Stimulated activated CD8-positive, alpha-beta memory T cell treated with anti-CD3 and anti-CD28 coated beads, Interleukin-4, amount 100 ng/mL, for 1 hour (primary cell): ENCODE measurements at places on chromosomes 6 and 20.

GRCh38 chr6:110530671-110531070, 54.3 kb upstream of the SLC22A16 start:
- no peak for DNase-seq

- no peak for DNase-seq
These were observed 45.2 kb downstream of the LAMA4 start for GRCh38 chr6:112209131-112209530.

- DNase-seq = no peak
These were observed 268.3 kb upstream of the ARID1B start for GRCh38 chr6:156508923-156509322.

- DNase-seq = no peak
These were observed 24.8 kb downstream of the SAMHD1 start for GRCh38 chr20:36926653-36927200.

- no peak for DNase-seq
These were observed 118.0 kb upstream of the FRMD1 start for GRCh38 chr6:168196881-168197635.

DNA sequence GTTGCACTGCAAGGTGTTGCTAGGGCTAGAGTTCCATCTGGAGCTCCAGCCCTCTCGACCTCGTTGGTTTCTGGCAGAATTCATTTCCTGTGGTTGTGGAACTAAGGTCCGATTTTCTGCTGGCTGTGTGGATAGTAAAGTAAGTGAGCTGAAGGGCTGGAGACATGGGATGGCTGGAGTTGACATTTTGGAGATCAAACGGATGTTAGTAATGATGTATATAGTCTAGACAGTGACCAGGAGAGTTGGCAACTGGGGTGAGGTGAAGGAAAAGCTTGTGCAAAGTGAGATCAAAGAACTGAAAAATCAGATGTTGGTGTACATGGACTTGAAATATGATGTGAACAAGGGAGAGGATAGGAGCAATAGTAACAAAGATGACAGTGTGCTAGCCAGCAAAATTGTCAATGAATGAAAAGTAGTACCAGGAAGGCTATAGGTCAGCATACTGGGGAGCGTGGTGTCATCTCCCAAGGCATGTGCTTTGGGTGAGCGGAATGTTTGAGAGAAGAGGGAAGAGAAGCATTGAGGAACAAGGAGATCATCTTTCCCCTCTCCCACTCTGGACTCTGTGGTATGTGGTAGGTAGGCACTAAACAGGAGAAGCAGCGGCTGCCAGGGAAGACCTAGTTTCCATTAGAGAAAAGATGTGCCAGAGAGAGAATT, 7.8 kb downstream of the QRSL1 start:
- no peak for DNase-seq

- no peak for DNase-seq
These were observed 572 bp upstream of the ZDHHC14 start for GRCh38 chr6:157380458-157380778.

DNA sequence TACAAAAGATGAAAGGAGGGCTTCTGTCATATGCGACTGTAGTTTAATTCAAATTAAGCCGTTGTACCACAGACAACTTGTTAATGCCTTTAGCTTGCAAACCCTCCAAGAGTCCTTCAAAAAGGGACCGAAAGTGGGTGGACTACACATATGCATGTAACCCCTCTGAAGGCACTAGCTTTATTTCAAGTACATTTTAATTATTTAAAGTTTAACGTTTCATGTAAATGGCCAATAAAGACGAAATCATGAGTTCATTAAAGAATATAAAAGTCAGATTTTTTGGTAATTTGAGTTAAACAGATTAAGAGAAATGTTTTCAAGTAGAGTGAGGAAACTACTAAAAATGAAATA, 12.8 kb downstream of the PRDM13 start:
- DNase-seq = no peak

DNA sequence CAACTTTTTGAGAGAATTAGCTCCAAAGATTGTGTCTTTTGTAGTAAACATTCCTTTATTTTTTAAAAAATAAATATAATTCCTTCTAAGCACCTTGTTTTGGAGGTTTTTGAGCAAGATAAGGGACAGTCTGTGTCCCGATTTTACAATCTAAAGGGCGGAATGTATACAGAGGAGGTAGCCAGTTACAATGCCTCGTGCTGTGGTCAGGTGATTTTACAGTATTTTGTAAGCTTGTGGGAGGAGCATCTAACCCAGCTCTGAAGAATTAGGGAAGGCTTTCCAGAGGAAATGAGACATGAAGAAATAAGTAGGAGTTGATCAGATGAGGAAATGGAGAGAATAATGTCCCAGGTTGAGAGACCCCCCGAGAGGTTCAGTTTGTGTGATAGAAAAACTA, 1.3 kb downstream of the HINT3 start:
- no peak for DNase-seq

GRCh38 chr20:5996765-5997164, 46.3 kb downstream of the MCM8 start:
- peak; percentile 25 for DNase-seq

DNA sequence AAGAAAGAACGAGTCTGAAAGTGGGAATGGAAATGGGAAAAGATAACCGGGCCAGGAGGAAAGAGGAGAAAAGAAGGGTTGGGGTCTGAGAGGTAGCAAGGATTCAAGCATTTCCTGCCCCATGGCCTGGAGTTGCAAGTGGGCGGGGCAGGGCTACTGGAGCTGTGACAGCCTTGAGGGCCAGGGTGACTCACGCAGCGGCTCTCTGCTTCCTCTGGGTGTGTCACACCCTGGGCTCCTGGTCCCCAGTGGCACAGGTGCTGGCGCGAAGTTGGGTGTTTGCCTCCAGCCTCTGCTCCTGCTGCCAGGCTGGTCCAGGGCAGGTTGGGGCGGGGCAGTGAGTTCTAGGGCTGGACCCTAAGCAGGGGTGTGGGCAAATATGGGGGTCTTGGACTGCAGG, 3.3 kb upstream of the ULBP3 start:
- no peak for DNase-seq

DNA sequence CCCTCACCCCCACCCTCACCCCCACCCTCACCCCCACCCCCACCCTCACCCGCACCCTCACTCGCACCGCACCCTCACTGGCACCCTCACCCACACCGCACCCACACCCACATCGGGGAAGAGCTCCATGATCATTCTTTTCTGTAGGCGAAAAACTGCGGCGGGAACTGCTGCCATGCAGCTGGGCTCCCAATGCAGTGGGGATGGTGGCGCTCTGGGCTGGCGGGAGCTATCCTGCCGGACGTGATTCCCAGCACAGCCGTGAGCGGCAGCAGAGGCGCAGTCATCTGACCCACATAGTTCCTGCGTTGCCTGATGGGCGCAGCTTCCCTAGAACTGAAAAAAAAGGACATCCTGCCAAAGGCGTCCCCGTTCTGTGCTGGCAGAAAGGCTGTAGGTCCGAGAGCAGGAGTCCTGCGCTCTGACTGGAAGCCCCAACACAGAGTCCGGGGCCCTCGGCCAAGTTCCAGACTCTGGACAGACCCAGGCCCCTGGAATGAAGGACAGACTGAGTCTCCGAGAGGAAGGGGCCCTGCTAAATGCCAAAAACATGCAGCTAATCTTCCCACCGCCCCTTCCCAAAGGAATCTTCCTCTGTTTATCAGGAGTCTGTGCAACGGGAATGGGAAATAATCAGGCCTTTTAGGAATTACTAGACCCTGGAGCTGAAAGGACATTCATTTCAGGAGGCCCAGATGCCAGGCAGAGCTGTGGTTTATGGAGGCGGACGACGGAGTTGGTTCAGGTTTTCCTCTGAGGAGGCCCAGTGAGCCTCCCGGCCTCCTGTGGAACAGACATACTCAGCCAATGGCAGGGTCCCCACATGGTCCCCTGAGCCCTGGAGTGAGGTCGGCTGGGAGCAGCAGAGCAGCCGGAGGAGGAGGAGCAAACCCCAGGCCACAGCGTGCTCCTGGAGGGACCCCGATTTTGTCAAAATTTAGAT, 14.1 kb upstream of the TCFL5 start:
- DNase-seq = no peak

DNA sequence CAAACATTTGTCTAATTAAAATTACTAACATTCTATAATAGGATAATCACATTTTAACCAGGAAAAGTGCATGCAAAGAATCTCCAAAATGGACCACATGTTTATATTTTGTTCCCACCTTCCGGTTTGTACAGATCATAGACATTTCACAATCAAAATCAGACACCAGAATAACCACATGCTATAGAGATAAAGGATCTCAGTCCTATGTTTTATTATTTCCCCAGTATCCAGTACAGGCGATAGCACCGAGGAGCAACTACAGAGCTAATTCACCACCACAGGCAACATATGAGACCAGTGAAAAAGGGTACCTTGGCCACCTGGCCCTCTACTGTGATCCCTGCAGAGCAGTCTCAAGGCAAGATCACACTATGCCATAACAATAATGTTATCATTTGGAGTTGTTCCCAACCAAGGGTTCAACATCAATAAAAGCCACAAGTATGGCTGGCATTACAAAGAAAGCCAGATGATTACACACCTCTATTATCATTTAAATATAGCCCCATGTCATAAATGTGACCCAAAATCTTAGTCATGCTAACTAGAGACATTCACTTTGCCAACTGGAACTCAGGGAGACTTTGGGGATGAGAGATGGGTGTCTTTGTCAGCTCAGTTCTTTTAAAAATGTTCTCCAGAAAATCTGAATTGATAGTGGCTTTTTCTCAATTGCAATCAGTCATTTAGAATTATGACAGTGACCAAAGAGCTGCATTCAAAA, 46.7 kb downstream of the RALGAPA2 start:
- DNase-seq = no peak

DNA sequence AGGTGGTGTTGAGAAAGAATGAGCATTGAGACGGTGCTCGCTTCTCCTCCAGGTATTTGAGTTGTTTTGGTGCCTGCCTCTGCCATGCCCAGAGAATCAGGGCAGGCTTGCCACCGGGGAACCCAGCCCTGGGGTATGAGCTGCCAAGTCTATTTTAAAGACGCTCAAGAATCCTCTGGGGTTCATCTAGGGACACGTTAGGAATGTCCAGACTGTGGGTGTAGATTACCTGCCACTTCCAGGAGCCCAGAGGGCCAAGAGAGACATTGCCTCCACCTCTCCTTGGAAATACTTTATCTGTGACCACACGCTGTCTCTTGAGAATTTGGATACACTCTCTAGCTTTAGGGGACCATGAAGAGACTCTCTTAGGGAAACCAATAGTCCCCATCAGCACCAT, 28.3 kb downstream of the SAYSD1 start:
- DNase-seq = no peak

DNA sequence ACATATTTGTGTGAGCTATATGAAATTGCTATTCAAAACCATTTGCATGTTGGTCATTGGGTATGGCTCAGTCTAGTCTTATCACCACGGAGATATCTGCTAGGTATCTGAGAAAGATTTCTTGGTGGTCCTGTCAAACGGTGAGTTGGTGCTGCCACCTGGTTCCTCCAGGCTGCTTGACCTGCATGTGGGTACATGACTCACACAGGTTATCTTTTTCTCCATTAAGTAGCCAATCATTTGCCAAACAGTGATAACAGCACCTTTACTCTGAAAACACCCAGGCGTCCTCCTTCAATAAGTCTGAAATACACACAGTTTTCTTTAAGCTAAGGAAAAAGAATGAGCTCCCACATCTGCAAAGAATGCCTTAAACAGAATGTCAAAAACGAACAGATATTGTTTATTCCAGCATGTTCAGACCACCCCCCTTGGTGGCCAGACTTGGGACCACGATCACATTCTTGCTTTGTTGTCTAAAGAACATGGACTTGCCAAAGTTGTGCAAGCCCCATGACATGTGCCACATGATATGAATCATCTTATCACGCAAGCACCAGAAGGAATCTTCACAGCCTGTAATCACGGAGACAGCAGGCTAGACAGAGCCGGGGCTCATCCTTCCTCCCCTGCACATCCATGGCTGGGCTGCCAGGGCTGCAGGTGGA, 200.7 kb upstream of the THBS2 start:
- DNase-seq = no peak

DNA sequence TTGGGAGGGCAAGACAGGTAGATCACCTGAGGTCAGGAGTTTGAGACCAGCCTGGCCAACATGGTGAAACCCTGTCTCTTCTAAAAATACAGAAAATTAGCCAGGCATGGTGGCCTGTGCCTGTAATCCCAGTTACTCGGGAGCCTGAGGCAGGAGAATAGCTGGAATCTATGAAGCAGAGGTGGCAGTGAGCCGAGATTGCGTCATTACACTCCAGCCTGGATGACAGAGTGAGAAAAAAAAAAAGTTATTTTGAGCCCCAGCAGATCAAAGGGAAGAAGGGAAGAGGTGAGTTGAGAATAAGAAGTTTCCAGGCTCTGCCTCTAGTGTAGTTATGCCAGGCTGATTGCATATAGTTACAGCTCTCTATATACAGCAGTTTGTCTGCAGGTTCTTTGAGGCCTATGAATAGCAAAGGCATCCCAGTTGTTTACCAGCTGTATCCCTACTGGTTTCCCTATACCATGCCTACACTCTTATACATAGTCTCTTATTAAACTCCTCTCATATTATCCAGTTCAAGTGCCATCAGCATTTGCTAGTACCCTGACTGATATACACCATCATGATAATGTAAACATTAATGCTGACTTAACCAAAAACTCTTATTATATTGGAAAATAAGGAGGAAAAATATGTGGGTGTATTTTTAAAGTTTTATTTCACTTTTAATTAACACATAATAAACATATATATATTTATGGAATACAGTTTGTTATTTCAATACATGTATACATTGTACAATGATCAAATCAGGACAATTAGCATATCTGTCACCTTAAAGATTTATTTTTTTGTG, 823.6 kb upstream of the ADGRB3 start:
- DNase-seq = no peak

DNA sequence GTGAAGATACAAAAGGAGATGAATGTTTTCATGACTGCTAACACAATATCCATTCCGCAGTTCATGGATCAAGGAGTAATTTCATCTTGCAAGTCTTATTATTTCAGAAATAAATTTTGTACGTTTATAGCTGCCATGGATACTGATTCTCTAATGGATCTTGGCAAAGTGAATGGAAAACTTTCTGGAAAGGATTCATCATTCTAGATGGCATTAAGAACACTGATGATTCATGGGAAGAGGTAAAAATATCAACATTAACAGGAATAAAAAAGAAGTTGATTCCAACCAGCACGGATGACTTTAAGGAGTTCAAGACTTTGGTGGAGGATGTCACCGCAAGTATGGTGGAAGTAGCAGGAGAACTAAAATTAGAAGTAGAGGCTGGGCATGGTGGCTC, 2.8 kb downstream of the HUS1B start:
- no peak for DNase-seq

DNA sequence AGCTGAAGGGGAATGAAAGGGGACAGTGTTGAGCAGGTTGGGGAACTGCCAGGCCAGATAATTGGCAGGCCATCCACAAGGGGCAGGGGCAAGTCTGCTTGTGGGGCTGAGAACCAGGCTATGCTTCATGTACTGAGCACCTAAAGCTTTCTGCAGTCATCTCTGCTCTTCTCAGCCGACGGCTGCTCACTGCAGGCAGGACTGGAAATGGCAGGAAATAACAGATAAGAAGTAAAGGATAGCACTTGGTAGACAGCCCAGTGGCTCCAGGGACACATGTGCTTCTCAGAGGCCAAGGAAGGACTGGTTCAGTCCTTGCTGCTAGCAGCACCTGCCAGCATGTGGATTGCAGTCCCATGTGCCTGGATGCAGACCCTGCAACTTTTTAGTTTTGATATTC, 89.8 kb downstream of the CD164 start:
- no peak for DNase-seq

GRCh38 chr20:37600486-37600885, 72.8 kb upstream of the BLCAP start:
- no peak for DNase-seq

GRCh38 chr6:167828325-167828956, 1.7 kb downstream of the AFDN start:
- no peak for DNase-seq

GRCh38 chr6:127938701-127939100, 37.8 kb upstream of the THEMIS start:
- no peak for DNase-seq
